ENCODE measurements at places on chromosomes 11 and 22.

DNA sequence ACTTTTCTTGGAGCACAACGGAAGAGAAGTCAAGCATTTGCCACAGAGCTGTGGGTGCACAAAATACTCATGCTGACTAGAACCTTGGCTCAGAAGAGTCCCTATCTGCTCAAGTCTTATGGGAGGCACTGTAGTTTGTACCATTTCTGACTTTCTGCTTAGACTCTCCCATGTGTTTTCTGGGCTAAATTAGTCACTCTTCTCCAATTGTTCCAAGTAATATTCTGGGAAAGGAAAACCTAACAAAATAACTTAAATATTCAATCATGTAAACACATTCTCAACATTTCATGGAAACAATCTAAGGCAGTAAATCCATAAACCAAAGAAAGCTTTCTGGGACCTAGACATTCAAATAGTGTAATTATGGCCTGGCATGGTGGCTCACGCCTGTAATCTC, 220.7 kb downstream of the SWAP70 start:
- no peak for DNase-seq

DNA sequence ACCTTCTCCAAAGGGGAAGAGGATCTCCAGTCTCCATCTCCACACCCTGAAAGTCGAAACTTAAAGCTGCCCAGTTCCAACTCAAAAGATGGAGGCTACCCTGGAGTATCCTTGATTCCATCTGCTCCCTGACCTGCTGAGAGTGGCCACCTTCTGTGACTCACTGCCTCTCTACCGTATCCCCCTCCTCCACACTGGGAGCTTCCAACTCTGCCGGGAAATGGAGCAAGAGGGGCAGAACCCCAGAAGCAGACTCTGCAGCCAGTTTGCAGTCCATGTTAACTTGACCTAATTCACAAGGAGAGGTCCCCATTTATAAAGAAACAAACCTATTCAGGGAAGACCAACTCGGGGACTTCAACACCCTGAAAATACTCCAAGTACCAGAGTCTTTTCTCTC, 22.0 kb upstream of the IRAG1 start:
- DNase-seq: no peak

DNA sequence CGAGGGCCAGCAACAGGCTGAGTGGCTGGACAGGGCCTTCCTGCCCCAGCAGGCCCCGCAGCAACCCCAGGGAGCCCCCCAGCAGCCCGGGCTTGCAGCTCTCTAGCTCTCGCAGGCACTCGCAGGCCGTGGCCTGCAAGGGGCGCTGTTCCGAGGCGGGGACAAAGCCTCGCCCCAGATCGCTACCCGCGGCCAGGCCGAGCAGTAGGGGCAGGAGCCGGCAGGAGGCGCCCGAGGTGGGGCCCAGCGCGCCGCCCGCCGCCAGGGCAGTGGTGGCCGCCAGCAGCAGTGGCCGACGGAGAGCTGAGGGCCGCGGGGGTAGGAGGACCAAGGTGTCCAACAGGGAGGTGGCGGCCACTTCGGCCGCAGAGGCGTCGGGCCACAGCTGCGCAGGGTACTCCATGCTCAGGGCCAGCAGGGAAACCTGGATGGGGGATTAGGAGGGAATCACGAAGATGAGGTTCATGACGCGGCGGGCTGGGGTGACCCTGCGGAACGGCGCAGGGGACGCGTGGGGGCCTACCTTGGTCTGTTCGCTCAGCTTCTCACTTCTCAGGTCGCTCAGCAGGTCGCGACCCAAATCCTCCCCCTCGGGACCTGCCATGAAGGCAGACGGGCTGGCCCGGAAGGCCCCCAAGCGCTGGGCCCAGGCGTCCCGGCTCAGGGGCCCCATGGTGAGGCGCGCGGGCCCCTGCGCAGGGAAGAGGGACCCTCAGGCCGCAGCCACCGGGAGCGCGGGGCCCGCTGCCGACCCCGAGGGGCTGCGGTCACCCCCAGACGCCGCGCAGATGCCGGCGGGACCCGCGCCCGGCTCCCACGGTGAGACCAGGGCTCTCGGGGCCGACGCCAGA, 632 bp downstream of the AP5B1 start:
- DNase-seq: peak; percentile 93

DNA sequence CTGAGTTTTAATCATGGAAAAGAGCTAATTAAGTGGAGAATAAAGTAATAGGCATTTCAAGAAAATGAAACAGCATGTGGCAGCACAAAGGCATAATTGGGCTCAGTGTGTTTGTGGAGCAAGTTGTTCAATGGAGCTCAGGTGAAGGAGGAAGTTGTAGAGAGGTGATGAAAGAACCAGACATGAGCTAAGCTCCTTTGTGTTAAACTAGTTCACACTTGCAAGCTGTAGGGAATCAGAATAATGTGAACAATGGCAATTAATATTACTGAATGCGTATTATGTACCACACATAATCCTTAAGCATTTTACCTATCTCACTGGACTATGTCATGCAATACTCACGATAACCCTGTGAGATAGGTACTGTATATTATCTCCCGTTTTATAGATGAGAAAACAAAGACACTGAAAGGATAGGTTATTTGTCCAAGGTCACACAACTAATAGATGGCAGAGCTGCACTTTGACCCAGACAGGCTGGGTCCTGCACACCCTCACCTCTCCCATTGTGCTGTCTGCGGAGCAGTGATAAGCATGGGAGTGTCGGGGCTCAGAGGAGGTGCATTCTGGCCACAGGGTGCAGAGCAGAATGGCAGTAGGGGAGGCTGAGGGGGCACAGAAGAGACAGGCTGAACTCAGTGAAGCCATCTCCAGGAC, 8.9 kb downstream of the OLFML1 start:
- no peak for DNase-seq

DNA sequence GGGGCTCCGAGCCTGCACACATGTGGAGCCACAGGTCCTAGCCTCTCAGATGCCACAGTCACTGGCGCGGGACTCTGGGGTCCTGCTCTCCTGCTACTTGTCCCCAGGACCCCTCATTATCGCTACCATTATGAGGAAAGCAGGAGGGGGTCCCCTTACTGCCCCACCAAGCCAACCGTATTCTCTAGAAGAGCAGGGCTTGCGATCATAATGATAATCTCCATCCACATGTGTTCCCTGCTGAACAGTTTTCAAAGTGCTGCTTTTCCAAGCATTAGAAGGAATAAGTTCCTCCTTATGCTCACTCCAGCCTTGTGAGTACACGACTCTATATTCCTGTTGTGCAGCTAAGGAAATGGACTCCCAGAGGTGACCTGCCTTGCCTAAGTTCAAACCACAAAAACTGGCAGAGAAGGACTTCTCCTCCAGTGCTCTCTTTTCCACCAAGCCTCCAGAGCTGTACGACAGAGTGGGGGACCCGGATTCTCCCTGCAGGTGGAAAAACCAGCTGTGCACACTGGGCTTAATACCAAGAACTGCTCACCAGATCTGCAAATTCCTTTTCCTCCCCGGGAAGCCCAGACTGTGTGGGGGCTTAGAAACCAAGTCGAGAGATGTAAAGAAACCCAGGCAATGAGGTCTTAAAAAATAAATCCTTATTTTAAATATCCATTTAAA, 92.8 kb upstream of the DRD2 start:
- no peak for DNase-seq

GRCh38 chr11:68521969-68522652, 61.6 kb downstream of the PPP6R3 start:
- no peak for DNase-seq

- DNase-seq: no peak
Observed at GRCh38 chr11:130674686-130675308, 226.4 kb downstream of the ADAMTS15 start.

DNA sequence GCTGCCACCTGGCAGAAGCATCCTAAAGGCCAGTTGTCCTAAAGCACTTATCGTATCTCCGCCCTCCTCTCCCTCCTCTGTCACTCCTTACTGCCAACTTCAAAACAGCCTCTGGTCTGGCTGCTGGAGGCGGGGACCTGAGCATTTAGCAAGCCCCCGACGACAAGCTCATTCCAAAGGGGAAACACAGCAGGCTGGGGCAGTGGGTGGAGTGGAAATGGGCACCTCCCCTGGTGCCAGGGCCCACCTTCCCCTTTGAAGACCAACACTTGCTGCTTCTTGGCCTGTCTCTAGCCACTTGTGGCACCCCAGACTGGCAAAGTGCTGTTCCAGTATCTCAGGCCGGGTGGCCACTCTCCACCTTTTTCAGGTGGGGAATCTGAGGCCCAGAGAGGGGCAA, 3.6 kb downstream of the MAP3K11 start:
- no peak for DNase-seq
